ENCODE measurements at places on chromosomes 6 and 20.

GRCh38 chr20:48816282-48817205, 11.3 kb downstream of the PREX1 start:
- DNase-seq = no peak

DNA sequence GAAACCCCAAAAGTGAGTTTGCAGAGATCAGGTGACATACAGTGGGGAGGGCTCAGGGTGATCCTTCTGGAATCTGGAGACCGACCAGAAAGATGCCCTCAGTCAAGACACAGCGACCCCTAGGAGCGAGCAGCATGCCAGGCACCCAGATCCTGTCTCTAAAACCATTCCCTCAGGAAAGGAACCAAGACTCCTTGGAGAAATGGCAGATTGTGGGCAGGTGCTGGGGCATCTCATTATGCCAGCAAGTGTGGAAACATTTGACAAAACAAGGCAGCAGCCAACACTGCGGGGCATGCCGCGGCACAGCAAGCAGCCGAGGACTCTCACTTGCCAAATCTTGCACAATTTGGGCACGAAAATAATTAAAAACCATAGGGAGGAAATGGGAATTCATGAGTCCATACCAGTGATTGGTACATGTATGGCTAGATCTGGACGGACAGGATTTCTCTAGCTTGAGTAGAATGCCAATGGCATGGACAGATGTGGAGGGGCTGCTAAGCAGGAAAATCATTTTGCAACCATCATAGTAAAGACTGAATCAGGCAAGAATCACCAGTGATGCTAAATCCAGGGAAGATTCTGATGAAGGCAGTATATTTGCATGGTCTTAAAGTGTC, 76.9 kb downstream of the GINS1 start:
- DNase-seq = no peak

DNA sequence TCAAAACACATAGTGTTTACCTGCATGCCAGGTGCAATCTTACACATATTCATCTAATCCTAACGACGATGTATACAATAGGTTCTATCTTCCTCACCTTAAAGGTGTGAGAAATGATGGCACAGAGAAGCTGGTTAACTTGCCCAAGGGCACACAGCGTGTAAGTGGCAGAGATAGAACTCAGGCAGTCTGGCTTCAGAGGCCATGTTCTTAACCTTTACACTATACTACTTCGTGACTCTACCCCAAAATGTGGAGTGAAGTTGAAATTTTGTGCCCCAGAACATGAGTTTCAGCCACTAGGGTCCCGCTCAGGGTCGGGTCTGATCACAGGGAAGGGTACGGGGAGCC, 584 bp downstream of the VPS52 start:
- DNase-seq = no peak

DNA sequence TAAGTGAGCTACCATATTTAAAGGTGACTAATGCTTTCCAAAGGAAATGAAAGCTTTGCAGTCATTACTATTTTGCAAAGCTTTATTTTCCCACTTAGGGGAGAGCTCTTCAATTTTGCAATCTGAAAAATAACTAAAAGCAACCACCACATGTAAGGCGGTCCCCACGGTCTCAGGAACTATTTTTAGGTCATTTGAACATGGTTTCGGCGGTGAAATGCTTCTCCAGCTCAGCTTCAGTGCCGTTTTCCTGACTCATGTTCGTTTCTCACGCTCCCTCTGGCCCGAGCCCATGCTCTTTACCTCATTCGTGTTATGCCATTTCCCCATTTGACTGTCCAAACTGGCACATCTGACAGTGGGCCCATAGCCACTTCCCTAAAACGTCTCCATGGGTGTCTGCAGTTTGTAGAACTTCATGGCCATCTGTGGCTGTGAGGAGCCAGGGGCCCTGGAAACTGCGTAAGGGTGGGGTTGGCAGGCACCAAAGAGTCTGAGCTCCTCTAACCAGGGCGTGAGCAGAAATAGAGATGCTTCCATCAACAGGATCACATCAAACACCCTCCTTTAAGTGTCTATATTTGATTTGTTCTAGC, 46.5 kb downstream of the ADTRP start:
- DNase-seq = peak; percentile 69

DNA sequence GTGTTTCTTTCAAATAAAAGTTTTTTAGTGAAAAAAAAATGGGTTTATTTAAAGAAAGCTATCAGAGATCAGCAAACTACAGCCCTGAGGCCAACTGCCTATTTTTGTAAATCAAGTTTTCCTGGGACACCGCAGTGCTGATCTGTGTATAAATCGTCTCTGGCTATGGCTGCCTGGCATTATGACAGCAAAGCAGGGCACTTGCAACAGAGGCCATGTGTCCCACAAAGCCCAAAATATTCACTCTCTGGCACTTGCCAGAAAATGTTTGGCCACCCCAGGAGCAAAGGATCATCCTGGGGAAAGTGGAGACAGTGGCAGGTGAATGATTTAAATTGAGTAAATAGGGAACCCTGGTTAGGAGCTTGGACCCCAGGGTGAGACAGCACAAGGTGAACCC, 291.6 kb downstream of the PREX1 start:
- DNase-seq = no peak

GRCh38 chr6:28078836-28079235, 1.5 kb upstream of the ZNF165 start:
- DNase-seq = no peak

DNA sequence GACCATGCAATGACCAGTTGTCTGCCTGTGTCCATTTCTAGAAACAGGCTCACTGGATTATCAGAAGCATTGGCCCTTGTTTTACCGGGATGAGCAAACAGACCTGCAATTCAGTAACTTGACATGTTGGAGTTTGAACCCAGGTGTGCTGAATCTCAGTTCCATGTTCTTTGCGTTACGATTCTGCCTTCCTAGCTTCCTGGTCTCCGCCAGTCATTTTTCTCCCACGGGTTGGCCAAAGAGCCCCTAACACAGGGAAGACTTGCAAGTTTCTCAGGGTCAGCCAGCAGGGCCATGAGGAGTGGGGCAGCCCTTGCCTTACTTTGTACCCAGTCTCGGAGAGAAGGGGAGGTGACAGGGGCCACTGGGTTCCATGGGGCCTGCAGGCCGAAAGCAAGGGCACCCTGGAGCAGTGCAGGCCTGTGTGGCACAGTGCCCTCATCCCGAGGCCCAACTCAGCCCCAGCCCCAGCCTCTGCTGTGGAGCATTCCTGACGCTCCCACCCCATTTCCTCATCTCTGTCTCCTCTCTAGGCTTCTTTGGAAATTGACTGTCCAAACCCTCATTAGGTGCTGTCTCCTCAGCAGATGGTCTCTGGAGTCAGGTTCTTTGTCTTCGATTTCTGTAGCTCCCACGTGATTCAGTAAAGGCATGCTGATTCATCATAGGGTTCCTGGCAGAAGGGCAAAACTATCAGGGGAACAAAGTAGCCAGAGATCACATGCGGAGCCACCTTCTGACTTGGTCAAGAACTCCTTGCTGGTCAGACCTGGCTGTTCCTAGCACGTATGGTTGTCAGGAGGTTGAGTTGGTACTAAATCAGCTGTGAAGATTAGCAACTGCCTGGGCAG, 23.6 kb downstream of the CDS2 start:
- no peak for DNase-seq

GRCh38 chr20:63416631-63417030, 55.5 kb upstream of the CHRNA4 start:
- DNase-seq = no peak

DNA sequence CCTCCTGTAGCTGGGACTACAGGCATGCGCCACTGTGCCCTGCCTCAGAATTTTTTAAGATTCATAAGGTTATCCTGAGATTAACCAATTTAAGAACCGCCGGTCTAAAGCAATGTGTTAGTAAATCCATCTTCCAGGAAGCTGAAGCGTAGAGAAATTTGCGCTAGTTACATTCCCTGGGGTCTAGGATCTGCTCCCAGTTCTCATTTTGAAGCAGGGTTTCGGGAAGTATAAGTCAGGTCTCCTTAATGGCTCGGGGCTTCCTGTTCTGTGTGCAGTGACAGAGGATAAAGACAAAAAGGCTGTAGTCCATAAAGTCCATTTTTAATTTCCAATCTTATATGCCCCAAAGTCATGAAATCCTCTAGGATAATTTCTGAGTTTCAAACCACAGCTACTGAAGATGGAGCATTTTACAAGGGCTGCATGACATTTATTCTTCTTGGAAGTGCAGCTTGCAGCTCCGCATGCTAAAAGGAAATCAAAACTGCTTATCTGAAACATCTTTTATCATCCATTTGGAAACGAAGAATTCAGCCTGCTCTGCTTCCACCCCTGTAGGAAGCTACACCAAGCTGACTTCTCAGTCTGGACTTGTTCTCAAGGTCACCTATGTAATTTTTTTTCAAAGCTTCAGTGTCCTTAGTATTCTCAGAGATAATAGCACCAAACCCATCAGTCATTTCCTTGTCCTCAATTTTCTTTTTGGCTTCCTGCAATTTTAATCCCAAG, 326.1 kb downstream of the PRL start:
- DNase-seq = no peak
